ENCODE measurements at places on chromosomes 1 and 21.

DNA sequence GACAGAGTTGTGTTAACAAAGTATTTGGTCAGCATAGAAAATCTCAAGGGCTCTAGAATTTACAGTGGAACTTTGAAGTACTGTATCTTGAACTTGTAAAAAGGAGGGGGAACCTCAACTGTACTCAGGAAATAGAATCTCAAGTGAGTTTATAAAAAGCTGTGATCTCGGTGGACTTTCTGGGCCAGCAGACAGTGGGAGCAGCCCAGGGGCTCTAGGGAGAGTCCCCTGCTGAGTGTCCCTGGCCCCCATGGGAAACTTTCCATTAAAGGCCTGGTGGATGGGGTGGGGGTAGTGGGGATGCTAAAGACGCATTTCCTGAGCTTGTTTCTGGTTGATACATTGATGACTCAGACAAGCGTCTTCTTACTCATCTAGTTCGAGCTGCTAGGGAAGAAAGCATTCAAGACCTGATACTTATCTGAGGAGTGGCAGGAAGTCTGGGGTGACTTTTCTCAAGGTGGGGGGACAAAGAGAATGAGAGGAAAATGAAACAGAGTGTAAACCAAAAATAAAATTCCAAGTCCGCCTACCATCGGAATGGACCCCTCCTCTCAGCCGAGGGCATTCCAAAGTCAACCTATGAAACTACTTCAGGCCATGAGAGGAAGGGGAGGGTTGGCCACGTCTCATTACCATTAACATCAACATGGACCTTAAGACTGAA, 65.5 kb downstream of the NID1 start:
- no peak for DNase-seq

DNA sequence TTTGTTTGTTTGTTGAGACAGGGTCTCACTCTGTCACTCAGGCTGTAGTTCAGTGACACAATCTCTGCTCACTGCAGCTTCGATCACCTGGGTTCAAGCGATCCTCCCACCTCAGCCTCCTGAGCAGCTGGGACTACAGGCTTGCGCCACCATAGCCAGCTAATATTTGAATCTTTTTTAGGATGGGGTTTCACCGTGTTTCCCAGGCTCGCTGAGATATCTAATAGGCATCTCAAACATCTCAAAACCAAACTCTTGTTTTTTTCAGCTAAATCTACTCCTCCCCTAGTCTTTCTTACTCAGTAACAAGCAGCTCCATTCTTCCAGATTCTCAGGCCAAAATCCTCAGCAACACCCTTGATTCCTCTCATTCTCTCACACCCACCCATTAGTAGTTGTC, 22.0 kb upstream of the SRRM1 start:
- no peak for DNase-seq

- DNase-seq, result no peak
Observed at GRCh38 chr21:31084689-31085088, 46.4 kb upstream of the KRTAP19-8 start.

DNA sequence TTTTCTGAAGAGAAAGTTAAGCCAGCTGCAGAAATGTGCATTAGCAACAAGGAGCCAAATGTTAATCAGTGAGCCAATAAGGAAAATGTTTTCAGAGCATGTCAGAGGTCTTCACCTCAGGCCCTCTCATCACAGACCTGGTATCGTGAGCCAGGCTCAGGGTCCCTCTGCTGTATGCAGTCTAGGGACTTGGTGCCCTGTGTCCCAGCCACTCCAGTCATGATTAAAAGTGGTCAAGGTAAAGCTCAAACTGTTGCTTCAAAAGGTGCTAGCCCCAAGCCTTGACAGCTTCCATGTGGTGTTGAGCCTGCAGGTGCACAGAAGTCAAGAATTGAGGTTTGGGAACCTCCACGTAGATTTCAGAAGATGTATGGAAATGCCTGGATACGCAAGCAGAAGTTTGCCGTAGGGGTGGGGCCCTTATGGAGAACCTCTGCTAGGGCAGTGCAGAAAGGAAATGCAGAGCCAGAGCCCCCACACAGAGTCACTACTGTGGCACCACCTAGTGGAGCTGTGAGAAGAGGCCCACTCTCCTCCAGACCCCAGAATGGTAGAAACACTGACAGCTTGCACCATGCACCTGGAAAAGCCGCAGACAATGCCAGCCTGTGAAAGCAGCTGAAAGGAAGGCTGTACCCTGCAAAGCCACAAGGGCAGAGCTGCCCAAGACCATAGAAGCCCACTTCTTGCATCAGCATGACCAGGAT, 1128.7 kb downstream of the AMY1C start:
- no peak for DNase-seq

- no peak for DNase-seq
Observed at GRCh38 chr1:163186862-163187261, 15.9 kb downstream of the RGS5 start.
